ENCODE measurements at places on chromosomes 11 and 22.

DNA sequence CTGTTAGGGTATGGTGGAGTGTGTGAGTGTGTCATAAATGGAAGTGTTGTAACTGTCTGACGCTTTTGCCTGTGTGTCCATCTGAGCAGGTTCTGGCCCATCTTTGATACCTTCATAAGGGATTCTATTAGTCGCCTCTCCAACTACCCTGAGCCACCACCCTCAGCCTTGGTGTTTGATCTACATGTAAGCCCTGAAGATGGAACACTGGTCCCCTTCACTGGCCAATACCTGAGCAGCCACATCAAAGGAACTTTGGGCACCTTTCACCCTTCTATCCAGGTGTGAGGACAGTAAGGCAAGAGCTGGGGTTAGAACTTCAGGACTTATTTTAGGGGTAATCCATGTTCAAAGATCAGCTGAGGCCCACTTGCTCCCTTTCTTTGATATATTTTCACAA, 51.0 kb downstream of the DNHD1 start:
- DNase-seq: no peak

DNA sequence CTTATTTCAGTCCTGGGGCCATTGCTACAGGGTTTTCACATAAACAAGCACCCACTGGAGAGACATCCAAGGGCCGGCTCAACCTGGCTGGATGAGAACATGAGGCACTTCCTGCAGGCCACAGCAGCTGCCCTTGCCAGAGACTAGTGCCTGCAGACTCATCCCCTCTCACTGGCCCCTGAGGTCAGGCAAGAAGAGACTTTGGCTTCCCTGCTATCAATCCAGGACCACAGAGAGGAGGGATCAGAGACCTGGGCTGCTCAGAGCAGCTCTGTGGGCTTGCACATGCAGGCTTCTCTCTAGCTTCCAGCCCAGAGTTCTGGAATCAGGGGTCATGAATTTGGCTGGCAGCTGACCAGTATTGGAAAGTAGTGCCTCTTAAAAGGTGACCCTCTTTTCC, 79.5 kb downstream of the CABIN1 start:
- DNase-seq: no peak

GRCh38 chr11:44579302-44579761, 13.9 kb downstream of the CD82 start:
- DNase-seq: no peak

- DNase-seq: no peak
Measured at GRCh38 chr11:35980686-35981390, 37.0 kb downstream of the LDLRAD3 start.

DNA sequence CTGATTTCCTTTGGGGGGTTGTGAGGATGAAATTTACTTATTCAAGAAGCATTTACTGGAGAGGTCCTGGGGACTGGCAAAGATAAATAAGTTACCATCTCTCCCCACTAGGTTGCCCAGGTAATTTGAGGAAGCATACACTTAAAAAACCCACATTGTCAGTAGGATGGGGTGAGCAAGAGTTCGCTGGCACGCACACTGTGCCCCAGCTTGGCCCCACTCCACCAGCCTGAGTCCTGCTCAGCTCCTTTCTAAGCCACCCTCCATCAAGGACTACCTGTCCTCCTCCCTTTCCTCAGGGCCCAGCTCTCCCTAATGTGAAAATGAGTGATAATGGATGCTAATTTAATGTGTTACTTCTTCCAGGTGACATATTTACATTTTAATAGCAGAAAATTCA, 216.5 kb upstream of the PLET1 start:
- no peak for DNase-seq

GRCh38 chr11:10050561-10050960, 243.5 kb downstream of the SBF2 start:
- no peak for DNase-seq

Data from naive thymus-derived CD8-positive, alpha-beta T cell (primary cell).